ENCODE measurements at places on chromosomes 3 and 15. TPM values are rescaled to one million over a fixed set of nuclear protein-coding genes. Genes with fewer than 3 reads are reported as not detected.

DNA sequence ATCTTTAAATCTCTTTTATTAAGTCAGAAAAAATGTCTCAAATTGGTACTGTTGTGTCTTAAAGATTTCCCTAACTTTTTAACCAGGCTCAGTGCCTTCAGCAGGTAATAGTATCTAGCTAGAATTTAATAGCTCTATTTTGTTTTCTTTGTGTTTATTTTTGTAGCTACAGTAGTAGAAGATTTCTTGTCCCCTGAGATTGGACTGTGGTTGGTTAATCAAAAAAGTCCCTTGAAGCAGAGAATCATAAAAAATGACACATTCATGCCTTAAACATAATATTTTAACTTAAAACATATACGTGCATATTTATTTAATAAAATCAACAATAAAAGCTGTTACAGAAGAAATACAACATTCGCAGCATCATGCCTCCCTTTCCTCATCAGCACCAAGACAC is 102.8 kb downstream of the EEFSEC start:
- no peak overlapping the region for H3K4me3 ChIP-seq
- H3K4me1 ChIP-seq = peaks cover 4% of the 10 kb centered on the region
- H3K27me3 ChIP-seq = peaks cover 1% of the 10 kb centered on the region
- no peak for DNase-seq
- no peak overlapping the region for H3K27ac ChIP-seq

GOLGA8T gene
- not detected for total RNA-seq

- H3K27me3 ChIP-seq = no peaks in the 10 kb centered on the region
- H3K4me3 ChIP-seq = no peak overlapping the region
- no peak overlapping the region for H3K27ac ChIP-seq
- no peaks in the 10 kb centered on the region for H3K36me3 ChIP-seq
These were observed 41.4 kb upstream of the DNAJC19 start for GRCh38 chr3:181030948-181031347.

CNTN3 gene
- 2.2 TPM for total RNA-seq

GRCh38 chr15:88090481-88091011 is 166.0 kb downstream of the NTRK3 start:
- peak overlapping the region; percentile 25 for H3K4me3 ChIP-seq
- DNase-seq = no peak
- no peak overlapping the region for H3K27ac ChIP-seq
- H3K4me1 ChIP-seq = peaks cover 16% of the 10 kb centered on the region

DNA sequence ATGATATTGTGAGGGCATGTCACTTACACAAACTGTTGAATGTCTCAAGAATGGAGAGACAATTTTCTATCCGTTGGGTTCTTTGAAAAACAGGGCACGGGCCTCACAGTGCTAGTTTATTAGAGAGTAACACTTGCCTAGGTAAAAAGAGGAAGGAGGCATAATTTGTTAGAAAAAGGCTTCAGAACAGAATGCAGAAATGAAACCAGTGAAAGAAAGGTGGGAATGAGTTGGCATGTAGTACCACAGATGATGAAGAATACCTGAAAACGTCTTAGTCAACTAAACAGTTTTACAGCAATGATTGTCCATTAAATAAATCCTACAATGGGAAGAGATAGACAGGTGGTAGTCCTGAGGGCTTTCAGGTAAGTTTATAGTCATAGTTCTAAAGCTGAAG is 1399.7 kb upstream of the CADM2 start:
- H3K27ac ChIP-seq = no peak overlapping the region
- DNase-seq = no peak
- no peak overlapping the region for H3K4me3 ChIP-seq
- no peaks in the 10 kb centered on the region for H3K4me1 ChIP-seq

DNA sequence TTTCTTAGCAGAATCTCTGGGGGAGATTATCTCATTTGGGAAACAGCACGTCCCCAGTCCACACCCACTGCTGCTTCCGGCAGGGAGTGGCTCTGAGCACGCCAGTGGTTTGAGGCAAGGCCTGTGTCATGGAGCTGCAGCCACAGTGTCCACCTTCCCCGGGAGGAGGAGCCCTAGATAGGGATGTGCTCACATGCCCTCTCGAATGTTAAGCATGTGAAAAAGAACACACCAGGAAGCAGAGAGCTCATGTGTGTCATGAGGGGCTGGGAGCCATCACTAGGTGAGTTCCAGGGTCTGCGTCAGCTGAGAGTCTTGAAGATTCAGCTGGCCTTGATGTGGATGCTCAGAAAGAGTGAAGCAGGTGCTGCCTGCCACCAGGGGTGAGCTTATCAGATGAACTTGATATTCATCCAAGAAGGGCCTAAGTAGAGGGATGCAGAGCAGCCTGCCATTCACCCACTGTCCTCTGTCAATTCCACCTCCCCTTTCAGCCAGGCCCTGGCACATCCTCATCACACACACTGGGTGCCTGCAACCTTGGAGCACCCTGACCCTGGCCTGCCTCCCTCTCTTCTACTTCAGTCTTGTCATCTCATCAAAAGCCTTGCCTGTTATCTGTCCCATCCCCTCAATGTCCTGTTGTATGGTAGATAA is 16.3 kb downstream of the ITGA11 start:
- H3K27ac ChIP-seq = no peak overlapping the region
- H3K27me3 ChIP-seq = peaks cover 4% of the 10 kb centered on the region
- DNase-seq = no peak
- no peak overlapping the region for H3K4me3 ChIP-seq
- peaks cover 8% of the 10 kb centered on the region for H3K4me1 ChIP-seq
